Osteoblast (primary cell): ENCODE measurements at places on chromosomes 4 and X. TPM values are rescaled to one million over a fixed set of nuclear protein-coding genes. Genes with fewer than 3 reads are reported as not detected.
A peak's percentile ranks its signal among the peaks of the same experiment; 100 is the strongest.

DNA sequence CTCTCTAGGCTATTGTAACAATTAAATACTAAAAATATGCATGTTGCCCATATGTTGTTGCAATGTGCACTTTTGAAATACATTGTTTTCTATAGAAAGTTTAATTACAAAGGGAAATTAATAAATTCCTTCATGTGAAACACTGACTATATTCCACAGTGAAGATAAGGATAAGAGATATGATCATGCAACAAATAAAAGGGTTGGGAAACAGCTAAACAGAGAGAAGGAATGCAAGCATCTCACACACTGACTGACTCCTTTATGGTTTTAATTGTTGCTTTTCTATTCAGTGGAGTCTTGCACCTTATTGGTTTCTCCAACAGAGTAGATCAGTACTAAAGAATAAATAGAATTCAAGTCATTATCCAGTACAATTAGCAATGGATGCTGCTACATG lies 37.8 kb downstream of the ELOVL6 start:
- no peaks in the 10 kb centered on the region for H3K36me3 ChIP-seq
- no peak overlapping the region for H3K27ac ChIP-seq
- H3K4me1 ChIP-seq: peaks cover 58% of the 10 kb centered on the region
- no peaks in the 10 kb centered on the region for H3K27me3 ChIP-seq
- no peak overlapping the region for H3K4me3 ChIP-seq

GRCh38 chr4:5444918-5445517 lies 263.3 kb downstream of the EVC2 start:
- no peak overlapping the region for H3K27ac ChIP-seq
- no peak overlapping the region for H3K4me3 ChIP-seq
- DNase-seq: no peak
- H3K36me3 ChIP-seq: no peaks in the 10 kb centered on the region

DNA sequence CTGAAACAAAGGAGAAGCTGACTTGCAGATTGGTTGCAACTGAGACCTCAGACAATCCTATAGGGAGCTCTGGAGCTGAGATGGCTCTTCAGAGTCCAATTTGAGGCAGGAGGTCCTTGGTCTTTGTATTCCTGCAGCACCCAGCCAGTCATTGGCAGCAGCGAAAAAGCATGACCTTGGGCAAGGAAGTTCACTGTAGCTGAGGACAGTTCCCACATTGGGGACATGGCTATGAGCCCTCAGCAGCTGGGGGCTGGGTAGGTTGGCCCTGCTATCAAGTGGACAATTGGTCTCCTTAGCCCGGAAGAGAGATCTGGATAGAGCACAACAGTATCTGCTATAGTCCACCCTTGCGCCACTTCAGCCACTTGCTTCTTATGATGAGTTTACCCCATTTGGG lies 56.9 kb upstream of the ATP6AP2 start:
- no peaks in the 10 kb centered on the region for H3K36me3 ChIP-seq
- no peaks in the 10 kb centered on the region for H3K4me1 ChIP-seq
- no peak overlapping the region for H3K27ac ChIP-seq
- H3K27me3 ChIP-seq: peaks cover 49% of the 10 kb centered on the region
- no peak for DNase-seq

GRCh38 chrX:111467896-111468295 lies 43.5 kb upstream of the SERTM2 start:
- DNase-seq: no peak
- H3K4me1 ChIP-seq: no peaks in the 10 kb centered on the region

- no peak for DNase-seq
- H3K36me3 ChIP-seq: no peaks in the 10 kb centered on the region
- H3K27ac ChIP-seq: no peak overlapping the region
- H3K4me1 ChIP-seq: no peaks in the 10 kb centered on the region
- H3K4me3 ChIP-seq: no peak overlapping the region
Observed at GRCh38 chr4:31557437-31557836, 837.3 kb downstream of the PCDH7 start.

GRCh38 chr4:72376901-72377300 lies 192.1 kb downstream of the ADAMTS3 start:
- H3K27me3 ChIP-seq: no peaks in the 10 kb centered on the region
- no peaks in the 10 kb centered on the region for H3K36me3 ChIP-seq
- peaks cover 40% of the 10 kb centered on the region for H3K4me1 ChIP-seq
- no peak overlapping the region for H3K4me3 ChIP-seq
- peak overlapping the region; percentile 75 for H3K27ac ChIP-seq
- DNase-seq: no peak

DNA sequence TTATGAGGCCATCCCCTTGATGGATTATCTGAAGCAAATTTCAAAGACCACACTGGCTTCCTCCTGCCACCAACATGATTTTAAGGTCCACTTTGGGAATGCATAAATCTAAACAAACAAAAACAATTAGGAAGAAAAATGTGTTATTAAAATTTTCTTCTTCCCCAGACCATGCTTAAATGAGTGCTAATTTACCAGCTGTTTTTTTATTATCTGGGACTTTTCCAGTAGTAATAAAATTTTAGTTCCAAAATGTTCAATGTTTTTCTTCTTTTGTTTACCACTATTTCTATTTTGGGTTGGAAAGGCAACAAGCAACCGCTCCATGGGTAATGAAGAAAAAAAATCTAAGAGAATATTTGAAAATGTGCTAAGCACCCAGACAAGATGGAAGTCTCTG lies 62.3 kb downstream of the POLR2B start:
- H3K27me3 ChIP-seq: no peaks in the 10 kb centered on the region
- H3K27ac ChIP-seq: peak overlapping the region; percentile 1
- no peak for DNase-seq

- peaks cover 11% of the 10 kb centered on the region for H3K4me1 ChIP-seq
- peak overlapping the region; percentile 72 for H3K4me3 ChIP-seq
- H3K36me3 ChIP-seq: no peaks in the 10 kb centered on the region
- no peak overlapping the region for H3K27ac ChIP-seq
- DNase-seq: peak; percentile 64
Observed at GRCh38 chr4:139278912-139279759, 889 bp downstream of the MGARP start.

DNA sequence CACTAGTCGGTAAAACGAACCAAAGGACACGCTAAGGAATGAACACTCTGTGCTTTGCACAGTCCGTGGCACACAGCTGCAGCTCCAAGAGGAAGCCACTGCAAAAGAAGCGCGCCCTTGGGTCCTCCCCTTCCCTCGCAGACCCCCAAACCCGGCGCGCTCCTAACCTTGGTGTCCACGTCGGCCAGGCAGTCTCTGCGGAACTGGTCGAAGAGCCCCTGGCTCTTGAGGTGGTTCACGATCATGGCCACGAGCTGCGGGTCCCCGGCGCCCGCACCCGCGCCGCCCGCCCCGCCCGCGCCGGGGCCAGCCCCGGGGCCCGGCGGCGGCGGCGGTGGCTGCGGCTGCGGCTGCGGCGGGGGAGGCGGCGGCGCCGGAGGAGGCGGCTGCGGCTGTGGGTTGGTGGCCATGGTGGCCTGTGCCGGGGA lies 333 bp downstream of the BOD1L1 start:
- H3K27me3 ChIP-seq: no peaks in the 10 kb centered on the region
- no peaks in the 10 kb centered on the region for H3K36me3 ChIP-seq
- H3K4me1 ChIP-seq: peaks cover 17% of the 10 kb centered on the region

- H3K4me1 ChIP-seq: peaks cover 13% of the 10 kb centered on the region
- no peak overlapping the region for H3K4me3 ChIP-seq
- peak; percentile 70 for DNase-seq
- H3K36me3 ChIP-seq: no peaks in the 10 kb centered on the region
- no peaks in the 10 kb centered on the region for H3K27me3 ChIP-seq
Observed at GRCh38 chr4:123299212-123299691, 97.3 kb upstream of the SPRY1 start.

DNA sequence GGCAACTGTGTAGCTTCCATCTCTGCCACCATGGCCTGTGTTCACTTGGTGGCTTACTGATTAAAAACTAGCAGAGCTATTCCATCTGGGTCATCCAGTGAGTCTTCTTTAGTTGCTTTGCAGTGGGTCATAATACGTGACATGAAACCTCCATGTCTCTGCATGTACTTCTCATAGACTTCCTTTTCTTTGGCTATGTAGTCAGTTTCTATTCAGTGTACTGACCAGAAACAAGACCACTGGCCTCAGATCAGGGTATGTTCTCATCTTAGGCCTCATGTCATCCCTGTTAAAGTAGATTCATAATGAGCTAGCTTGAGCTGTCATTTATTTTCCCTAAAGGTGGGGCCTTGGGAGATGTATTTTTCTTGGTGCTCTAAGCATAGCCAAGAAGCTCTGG lies 195.2 kb downstream of the CCNG2 start:
- no peaks in the 10 kb centered on the region for H3K36me3 ChIP-seq
- peaks cover 8% of the 10 kb centered on the region for H3K4me1 ChIP-seq
- H3K4me3 ChIP-seq: no peak overlapping the region
- H3K27ac ChIP-seq: no peak overlapping the region

- H3K27me3 ChIP-seq: no peaks in the 10 kb centered on the region
- no peaks in the 10 kb centered on the region for H3K4me1 ChIP-seq
- DNase-seq: no peak
- no peak overlapping the region for H3K4me3 ChIP-seq
- H3K27ac ChIP-seq: no peak overlapping the region
Observed at GRCh38 chr4:146308951-146309350, 94.6 kb downstream of the REELD1 start.

DNA sequence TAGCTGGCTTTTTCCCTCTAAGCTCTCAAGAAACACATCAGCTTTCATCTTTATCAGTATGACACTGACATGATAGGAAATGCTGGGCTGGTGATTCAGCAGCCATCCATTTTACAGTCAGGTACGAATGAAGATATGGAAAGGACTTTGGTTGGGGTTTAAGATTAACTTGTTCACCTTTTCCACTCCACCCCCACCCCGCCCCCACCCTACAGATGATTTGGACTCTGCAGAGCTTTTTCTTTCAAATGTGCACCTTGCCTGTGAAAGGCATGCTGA lies 132.6 kb downstream of the AKAP4 start:
- H3K4me3 ChIP-seq: no peak overlapping the region
- no peaks in the 10 kb centered on the region for H3K27me3 ChIP-seq
- no peaks in the 10 kb centered on the region for H3K4me1 ChIP-seq

GRCh38 chr4:54120518-54120917 lies 20.6 kb downstream of the GSX2 start:
- no peaks in the 10 kb centered on the region for H3K36me3 ChIP-seq
- H3K4me3 ChIP-seq: no peak overlapping the region
- H3K4me1 ChIP-seq: no peaks in the 10 kb centered on the region
- H3K27ac ChIP-seq: no peak overlapping the region

- H3K27ac ChIP-seq: no peak overlapping the region
- H3K27me3 ChIP-seq: no peaks in the 10 kb centered on the region
- H3K36me3 ChIP-seq: no peaks in the 10 kb centered on the region
- no peak overlapping the region for H3K4me3 ChIP-seq
- DNase-seq: no peak
Observed at GRCh38 chr4:127347936-127348335, 284.8 kb upstream of the INTU start.

DNA sequence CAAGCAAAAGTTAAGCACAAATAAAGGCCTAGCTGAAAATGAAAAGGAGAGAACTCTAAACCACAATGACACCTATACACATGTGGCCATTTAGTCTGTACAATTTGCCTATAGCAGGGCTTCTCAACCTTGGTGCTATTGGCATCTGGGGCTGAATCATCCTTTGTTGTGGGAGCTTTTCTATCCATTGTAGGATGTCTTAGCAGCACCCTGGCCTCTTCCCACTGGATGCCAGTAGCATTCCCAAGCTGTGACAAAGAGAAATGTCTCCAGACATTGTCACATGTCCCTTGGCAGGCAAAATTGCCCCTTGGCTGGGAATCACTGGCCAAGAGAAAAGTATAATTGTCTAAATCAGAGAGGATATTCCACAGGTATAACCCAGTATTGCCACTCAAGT lies 13.5 kb upstream of the PRPS2 start:
- H3K4me3 ChIP-seq: no peak overlapping the region
- no peaks in the 10 kb centered on the region for H3K4me1 ChIP-seq
- no peaks in the 10 kb centered on the region for H3K36me3 ChIP-seq
- H3K27me3 ChIP-seq: peaks cover 3% of the 10 kb centered on the region

- no peak for DNase-seq
- H3K27ac ChIP-seq: no peak overlapping the region
- no peaks in the 10 kb centered on the region for H3K4me1 ChIP-seq
- no peak overlapping the region for H3K4me3 ChIP-seq
- H3K36me3 ChIP-seq: no peaks in the 10 kb centered on the region
- H3K27me3 ChIP-seq: peaks cover 7% of the 10 kb centered on the region
Observed at GRCh38 chrX:47746446-47746845, 87.5 kb upstream of the UXT start.

DNA sequence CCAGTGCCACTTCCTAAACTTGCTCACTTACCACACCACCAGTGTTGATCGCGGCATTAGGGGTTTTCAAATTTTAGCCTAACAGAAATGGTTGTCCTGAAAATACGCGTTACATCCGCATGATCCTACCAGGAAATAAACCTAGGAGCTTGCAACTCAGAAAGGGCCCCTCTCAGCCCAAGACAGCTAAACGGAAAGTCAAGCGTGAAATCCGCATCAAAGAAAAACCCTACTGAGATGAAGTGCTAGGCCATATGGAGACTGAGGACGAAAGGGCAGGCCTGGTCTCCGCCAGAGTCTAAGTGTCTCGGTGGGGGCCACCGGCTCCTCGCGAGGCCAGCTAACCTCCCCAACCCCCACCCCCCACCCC lies 626 bp downstream of the YTHDC1 start:
- peaks cover 2% of the 10 kb centered on the region for H3K27me3 ChIP-seq
- DNase-seq: peak; percentile 42
- no peaks in the 10 kb centered on the region for H3K36me3 ChIP-seq
- peak overlapping the region; percentile 97 for H3K27ac ChIP-seq

GRCh38 chr4:99759346-99759984 lies 57.2 kb upstream of the DAPP1 start:
- H3K4me3 ChIP-seq: no peak overlapping the region
- no peaks in the 10 kb centered on the region for H3K27me3 ChIP-seq
- H3K27ac ChIP-seq: no peak overlapping the region
- H3K36me3 ChIP-seq: no peaks in the 10 kb centered on the region
- H3K4me1 ChIP-seq: peaks cover 12% of the 10 kb centered on the region

GRCh38 chrX:134443020-134443419 lies 16.9 kb upstream of the HPRT1 start:
- no peaks in the 10 kb centered on the region for H3K4me1 ChIP-seq
- H3K36me3 ChIP-seq: no peaks in the 10 kb centered on the region
- no peaks in the 10 kb centered on the region for H3K27me3 ChIP-seq
- no peak overlapping the region for H3K4me3 ChIP-seq

DNA sequence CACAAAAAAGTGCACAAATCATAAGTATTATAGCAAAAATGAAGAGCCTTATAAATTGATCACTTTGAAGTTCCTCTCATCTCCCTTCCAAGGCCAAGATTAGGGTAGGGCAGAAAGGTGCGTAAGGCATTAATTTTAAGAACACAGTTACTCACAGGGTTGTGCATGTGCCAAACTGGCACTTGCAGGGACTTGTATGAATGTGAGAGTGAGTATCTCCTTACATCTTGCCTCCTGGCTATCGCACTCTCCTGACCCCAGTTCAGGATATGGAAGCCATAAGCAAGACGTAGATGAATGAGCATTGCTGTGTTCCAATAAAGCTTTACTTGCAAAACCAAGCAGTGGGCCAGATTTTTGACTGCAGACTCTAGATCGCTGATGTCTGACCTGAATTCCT lies 510.1 kb upstream of the AADAT start:
- H3K4me3 ChIP-seq: no peak overlapping the region
- H3K36me3 ChIP-seq: no peaks in the 10 kb centered on the region
- no peak overlapping the region for H3K27ac ChIP-seq

- H3K36me3 ChIP-seq: no peaks in the 10 kb centered on the region
- H3K4me3 ChIP-seq: no peak overlapping the region
- H3K4me1 ChIP-seq: no peaks in the 10 kb centered on the region
- no peaks in the 10 kb centered on the region for H3K27me3 ChIP-seq
- H3K27ac ChIP-seq: no peak overlapping the region
Observed at GRCh38 chr4:93029769-93030168, 726.0 kb downstream of the GRID2 start.

RAB9B gene
- 1.1 and 1.8 TPM in 2 replicates for total RNA-seq

EMCN gene
- not detected in 2 replicates for total RNA-seq

ATP1B4 gene
- total RNA-seq: not detected in 2 replicates

TEX13C gene
- not detected in 2 replicates for total RNA-seq

GATA1 gene
- not detected in 2 replicates for total RNA-seq

TRIM75 gene
- not detected in 2 replicates for total RNA-seq

RHOXF2 gene
- total RNA-seq: under 0.01 TPM in 1 of 2 replicates, not detected in the other

ARFIP1 gene
- 38.7 and 42.4 TPM in 2 replicates for total RNA-seq

TCP11X2 gene
- not detected in 2 replicates for total RNA-seq

SPARCL1 gene
- total RNA-seq: under 0.01 TPM in 1 of 2 replicates, not detected in the other
